ENCODE measurements at places on chromosomes 2 and 18.

DNA sequence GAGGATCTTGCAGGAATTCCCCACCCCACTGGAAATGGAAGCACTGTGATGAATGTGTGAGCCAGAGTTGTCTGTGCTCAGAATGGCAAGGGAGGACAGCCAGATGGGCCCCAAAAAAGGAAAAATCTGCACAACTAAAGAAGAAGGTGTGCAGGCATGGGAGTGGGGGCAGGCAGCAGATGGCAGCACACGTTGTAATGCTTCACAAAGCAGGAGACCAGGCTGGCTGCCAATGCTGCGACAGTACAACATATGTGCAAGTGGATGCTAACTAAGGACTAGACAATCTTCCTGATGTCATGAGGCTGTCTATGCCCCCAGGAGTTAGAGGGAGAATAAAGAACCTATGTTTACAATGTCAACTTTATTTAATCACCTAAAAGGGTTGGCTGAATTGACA, 27.2 kb downstream of the ST6GAL2 start:
- no peak for DNase-seq

DNA sequence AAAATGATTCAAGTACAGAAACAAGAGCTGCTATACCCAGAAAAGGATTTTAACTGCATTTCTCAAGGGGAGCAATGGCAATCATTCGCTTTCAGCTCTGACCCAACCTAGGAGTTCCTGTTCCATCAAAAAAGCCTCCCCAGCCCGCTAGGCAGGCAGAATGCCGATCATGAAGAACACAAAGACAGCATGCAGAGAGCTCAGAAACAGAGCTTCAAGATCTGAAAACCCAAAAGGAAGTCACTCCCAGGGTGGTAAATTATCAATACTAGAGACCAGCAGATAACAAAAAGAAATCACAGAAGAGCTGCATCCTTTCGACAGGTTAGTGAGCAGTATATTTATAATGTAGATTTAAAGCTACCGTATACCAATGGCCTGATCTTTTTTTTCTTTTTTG, 84.8 kb upstream of the CRIM1 start:
- no peak for DNase-seq

- DNase-seq: no peak
Observed at GRCh38 chr2:164803776-164804466, 37.7 kb downstream of the COBLL1 start.

GRCh38 chr2:191593622-191594385, 84.1 kb upstream of the NABP1 start:
- no peak for DNase-seq

- DNase-seq: no peak
Observed at GRCh38 chr2:219472629-219473187, 26.0 kb upstream of the GMPPA start.

DNA sequence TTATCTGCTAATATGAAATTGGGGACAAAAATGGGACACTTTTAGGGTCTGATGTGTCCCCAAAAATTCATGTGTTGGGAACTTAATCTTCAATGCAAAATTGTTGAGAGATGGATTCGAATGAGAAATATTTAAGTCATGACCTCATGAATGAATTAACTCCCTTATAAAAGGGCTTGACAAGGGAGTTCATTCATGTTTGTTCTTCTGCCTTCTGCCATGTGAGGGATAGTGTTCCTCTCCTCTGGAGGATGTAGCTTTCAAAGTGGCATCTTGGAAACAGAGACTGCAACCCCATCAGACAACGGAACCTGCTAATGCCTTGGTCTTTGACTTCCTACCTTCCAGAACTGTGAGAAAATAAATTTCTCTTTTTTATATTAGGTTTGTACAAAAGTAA, 89.2 kb upstream of the LINC00305 start:
- DNase-seq: no peak

DNA sequence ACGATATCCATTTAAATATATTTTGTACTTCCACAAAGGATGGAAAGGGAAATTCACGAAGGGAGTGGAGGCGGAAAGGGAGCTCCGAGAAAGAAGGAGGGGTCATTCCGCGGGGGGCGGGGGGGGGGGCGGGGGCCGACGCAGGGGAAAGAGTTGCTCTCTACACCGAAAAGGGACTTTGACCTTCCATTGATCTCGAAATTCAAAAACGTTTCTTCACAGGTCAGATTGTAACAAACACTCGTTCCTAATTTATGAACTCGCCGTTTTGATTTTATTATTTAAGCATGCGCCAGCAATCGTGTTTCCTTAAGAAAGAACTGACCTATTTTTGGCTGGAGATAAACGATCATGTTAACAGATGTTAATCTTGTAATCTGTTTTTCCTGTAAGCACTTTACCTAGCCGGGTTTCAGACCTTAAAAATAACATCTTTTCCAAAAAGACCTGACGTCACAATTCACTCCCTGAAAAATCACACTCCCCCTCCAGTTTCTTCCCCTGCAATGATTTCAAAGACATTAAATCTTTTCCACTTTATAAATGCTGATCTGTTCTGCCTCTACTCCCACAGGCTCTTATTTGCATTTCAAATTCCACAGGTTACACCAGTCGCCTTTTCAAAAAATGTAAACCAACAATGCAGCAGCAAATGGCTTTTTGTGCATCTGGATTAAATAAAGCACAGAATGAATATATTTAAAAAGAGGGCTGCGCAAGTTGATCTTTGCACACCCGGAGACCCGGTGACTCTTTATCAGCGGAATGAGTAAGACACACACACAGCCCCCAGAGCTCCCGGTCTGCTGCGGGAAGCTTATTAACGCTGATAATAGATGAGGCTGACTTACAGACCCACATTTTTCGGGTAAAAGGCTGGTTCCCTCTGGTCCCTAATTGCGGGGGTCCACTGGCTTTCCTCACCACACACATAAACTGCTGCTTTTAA, 1.6 kb downstream of the ZNF516 start:
- no peak for DNase-seq

- DNase-seq: no peak
Observed at GRCh38 chr2:150669492-150669891, 182.0 kb upstream of the RND3 start.

GRCh38 chr2:170488807-170489206, 226.3 kb upstream of the SP5 start:
- DNase-seq: no peak

DNA sequence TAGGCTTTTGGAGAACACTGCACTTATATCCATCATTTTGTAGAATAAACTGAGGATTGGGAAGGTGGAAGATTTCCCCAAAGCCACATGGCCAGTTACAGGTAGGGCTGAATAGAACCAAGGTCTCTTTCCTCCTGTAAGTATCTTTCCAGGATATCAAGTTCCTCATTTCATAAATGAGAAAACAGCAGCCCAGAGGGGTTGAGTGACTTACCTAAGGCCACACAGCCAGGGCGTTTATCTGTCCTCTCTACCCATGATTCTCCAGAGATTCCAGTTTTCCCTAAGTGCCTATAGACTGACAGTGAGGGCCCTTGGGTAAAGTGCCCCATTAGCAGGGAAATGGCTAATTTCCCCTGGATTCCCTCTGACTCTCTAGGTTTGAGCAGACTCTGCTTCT, 132.3 kb upstream of the SKOR2 start:
- no peak for DNase-seq

- DNase-seq: no peak
Observed at GRCh38 chr2:67752969-67753368, 309.8 kb downstream of the C1D start.

DNA sequence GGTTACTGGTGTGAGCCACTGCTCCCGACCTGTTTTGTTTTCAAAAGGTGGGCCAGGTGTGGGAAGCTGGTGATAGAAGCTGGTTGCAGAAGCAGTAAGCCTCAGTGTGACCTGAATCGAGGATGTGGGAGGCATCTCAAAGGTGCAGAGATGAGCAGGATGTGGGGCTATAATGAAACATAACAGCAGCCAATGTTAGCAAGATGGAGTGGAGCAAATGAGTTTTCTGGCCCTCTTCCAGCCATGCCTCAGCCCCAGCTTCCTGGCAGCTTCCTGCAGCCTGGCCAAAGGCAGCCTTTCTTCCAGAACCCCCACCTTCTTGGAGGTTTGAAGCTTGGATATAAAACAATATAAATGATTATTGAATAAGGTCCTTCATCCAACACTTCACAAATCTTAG, 184.8 kb downstream of the NCK2 start:
- no peak for DNase-seq

DNA sequence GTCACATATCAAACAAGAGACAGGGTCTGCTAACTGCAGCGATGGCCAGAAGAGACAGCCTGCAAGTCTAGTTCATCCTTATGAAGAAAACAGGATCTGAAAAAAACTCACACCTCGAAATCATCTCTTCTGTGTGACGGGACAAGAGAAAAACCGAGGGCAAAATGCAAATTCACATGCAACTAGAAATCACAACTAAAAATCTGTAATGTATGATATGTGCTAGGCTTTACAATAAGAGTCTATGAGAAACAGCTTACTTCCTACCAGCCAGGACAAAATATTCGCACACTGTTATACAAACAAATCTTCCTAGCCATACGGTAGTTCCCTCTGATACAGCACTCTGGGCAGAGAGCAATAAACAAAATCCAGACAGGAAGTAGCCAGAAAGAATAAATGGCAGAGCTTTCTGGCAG, 48.8 kb downstream of the ANKRD44 start:
- no peak for DNase-seq

- DNase-seq: no peak
Observed at GRCh38 chr2:75537658-75538057, 23.1 kb downstream of the EVA1A start.

GRCh38 chr2:128579825-128580224, 261.2 kb upstream of the HS6ST1 start:
- DNase-seq: no peak

- no peak for DNase-seq
Observed at GRCh38 chr2:203687165-203687564, 19.3 kb upstream of the CD28 start.

DNA sequence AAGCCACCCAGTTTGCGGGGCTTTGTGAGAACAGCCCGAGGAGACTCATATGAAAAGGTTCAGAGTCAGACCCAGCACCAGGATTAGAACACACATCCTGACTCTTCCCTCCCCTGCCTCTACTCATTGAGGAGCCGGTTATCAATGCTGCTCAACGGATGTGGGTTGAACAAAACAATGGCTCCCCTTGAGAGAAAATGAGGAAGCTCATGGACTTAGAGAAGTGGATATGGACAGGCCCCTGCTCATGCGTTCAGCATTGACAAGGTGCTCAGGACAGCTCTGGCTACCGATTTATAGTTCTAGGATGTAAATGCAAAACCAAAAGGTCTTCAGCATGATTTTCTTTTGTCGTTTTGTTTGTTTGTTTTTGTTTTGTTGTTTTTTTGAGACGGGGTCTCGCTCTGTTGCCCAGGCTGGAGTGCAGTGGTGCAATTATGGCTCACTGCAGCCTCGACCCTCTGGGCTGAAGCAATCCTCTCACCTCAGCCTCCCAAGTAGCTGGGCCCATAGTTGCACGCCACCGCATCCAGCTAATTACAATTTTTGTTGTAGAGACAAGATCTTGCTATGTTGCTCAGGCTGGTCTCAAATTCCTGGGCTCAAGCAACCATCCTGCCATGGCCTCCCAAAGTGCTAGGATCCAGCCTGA, 32.0 kb upstream of the AGAP1 start:
- DNase-seq: no peak

- DNase-seq: no peak
Observed at GRCh38 chr18:22194151-22194598, 24.8 kb downstream of the GATA6 start.

DNA sequence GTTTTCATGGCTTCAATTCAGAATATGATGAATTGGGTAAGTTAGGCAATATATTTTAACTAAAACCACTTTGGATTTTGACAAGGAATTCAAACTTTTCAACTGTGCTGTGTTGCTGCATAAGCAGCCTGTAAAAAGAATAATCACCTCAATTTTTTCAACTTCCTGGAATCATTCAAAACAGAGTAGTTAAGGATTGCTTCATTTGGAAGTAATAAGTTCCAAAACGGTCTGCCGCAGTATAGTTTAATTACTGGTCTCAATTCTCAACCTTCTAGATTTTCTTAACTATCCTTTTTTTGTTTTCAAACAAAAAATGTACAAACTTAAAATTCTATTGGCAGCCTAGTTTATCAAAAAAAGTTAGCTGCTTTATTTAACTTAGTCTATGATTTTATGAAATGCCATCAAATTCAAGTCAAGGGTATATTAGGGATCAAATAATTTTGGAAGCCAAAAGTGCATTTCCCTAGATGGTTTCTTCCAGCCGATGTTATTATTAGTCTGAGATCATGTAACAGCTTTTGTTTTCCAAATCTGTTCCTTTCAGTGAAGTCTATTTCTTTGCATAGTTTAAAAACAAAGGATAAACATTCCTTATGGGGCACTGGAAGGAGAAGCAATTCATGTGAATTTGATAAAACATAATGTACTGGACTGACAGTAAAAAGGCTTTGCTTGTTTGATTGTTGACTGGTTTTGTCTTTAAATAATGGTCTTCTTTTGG, 76.1 kb upstream of the ETAA1 start:
- DNase-seq: no peak

- DNase-seq: no peak
Observed at GRCh38 chr2:31853521-31853920, 157.3 kb downstream of the MEMO1 start.

GRCh38 chr18:46398005-46398404, 259.0 kb downstream of the LOXHD1 start:
- DNase-seq: no peak

- no peak for DNase-seq
Observed at GRCh38 chr2:241551599-241551997, 6.9 kb upstream of the BOK start.

GRCh38 chr18:55224086-55224625, 264.9 kb upstream of the CCDC68 start:
- DNase-seq: no peak

- no peak for DNase-seq
Observed at GRCh38 chr18:63299837-63300745, 19.5 kb downstream of the BCL2 start.

DNA sequence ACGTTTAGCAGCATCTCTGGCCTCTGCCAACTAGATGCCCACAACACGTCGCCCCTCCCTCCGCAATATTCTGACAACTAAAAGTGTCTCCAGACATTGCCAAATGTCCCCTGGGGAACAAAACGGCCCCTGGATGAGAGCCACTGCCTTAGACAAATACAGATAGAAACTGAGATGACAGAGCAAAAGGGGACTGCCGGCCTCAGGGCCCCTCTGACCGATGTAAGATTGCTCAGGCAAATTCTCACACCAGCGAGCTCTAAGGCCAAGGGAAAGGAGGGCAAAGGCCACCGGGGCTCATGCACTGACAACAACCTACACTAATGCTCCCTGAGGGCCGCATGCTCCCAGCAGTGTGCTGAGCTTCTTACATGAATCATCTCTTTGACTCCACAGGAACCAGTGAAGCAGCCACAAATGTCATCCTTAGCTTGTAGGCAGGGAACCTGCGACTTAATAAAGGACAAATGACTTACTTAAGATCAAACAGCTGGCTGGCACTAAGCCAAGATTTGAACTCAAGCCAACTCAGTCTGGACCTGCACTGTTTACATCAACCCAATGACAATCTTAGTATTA, 228.5 kb downstream of the TTC32 start:
- no peak for DNase-seq

DNA sequence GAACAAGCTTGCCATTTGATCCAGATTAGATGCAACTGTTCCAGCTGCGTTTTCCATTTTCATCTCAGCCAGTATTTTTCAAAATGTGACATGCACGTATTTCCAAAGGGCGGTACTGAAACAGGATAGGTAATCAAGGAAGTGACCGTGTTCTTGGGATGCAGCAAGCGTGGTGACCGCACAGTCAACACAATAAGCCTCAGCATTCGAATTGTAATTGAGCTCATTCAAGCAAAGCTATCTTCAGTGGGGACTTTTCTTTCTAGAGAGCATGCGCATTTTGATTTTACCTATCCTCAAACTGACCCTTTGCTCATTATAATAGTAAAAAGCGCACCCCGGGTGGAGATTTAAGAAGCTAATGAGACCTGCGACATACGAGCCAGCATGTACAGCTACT, 3.4 kb upstream of the ALPP start:
- no peak for DNase-seq
